ENCODE measurements at places on chromosomes 12 and 14.
A peak's percentile ranks its signal among the peaks of the same experiment; 100 is the strongest.

GRCh38 chr14:25048170-25049016 lies 1.6 kb downstream of the STXBP6 start:
- DNase-seq: no peak

- peak; percentile 16 for DNase-seq
These were observed 18.9 kb downstream of the PITPNM2 start for GRCh38 chr12:123131879-123132402.

DNA sequence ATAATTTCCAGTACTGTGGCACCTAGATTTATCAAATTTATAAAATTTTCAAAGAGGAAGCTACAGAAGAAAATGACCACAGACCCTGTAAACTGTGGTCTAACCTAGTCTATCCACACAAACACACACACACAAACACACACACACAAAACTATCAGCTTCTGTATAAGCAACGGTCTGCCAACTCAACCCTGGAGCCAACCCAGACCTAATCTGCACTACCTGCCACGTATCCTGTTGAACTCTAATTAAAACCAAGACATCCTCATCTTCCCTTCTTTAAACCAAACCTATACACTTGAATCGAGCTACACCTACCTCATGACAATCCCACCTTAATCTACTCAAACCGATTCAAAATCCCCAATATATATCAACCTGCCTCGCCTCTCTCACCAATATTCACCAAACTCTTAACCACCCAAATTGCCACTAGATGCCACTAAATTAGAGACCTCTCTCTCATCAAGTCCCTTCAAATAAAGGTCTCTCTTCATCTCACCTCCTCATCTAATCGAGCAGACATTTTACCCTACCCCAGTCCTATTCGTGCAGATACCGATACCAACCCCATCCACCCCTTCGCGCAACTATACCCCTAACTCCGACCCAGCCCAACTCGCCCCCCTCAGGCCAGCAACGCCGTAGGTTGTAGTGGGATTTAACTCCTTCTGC lies 808 bp downstream of the ACIN1 start:
- no peak for DNase-seq

- no peak for DNase-seq
These were observed 13.0 kb upstream of the DLK1 start for GRCh38 chr14:100713705-100714104.

Data from activated CD4-positive, alpha-beta T cell treated with anti-CD3 and anti-CD28 coated beads for 4 hours (primary cell).